Activated T-cell treated with anti-CD3 and anti-CD28 coated beads for 24 hours (primary cell): ENCODE measurements at places on chromosomes 5 and 9.

- DNase-seq: no peak
These were observed 25.3 kb downstream of the LRRC70 start for GRCh38 chr5:62603934-62604333.

DNA sequence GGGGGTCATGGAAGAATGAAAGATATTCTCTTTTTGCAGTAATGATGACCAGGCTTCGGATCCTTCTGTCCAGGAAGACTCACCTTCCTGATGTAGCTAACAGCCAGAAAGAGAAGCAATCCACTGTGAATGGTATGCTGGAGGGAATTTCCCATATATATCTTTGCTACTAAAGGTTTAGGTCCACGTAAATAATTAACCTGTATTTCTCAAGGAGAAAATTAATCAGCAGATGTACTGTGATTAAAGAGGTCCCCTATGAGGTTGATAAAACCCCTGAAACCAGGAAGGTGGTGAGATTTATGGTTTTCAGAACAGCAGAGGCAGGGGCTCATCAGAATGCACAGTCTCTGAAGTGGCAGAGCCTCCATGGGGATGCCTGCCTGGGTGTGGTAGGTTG, 11.4 kb upstream of the RAB3C start:
- DNase-seq: no peak

DNA sequence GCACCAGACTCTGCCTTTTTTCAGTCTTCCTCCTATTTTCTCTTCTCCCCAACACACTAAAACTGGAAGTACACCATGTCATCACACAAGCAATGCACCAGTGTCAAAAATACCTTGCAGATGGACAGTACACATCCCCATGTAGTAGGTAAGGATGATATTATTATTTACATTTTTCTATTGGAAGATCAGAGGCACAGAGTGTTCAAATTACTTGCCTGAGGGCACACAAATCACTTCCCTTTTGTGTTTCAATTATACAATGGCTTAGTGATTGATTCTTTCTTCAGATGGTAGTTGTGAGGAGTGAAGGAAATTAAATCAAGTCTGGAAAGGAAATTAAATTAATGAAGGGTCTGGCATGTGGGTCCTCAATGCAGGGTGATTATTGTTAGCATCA, 39.6 kb downstream of the CTSL start:
- DNase-seq: no peak

DNA sequence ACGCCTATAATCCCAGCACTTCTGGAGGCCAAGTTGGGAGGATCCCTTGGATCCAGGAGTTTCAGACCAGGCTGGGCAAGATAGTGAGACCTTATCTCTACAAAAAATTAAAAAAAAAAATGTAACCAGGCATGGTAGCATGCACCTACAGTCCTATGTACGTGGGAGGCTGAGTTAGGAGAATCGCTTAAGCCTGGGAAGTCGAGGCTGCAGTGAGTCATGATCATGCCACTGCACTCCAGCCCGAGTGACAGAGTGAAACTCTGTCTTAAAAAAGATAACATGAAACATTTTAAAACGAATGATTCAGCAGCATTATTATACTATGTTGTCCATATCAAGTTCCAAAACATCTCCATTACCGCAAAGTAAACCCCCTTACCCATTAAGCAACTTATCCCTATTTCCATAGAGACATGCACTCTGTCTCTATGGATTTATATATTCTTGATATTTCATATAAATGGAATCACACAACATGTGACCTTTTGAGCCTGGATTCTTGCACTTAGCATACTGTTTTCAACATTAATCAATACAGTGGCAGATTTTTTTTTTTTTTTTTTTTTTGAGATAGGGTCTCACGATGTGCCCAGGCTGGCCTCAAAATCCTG, 56.9 kb upstream of the MTMR12 start:
- DNase-seq: no peak

- DNase-seq: no peak
These were observed 19.6 kb downstream of the SLC24A2 start for GRCh38 chr9:19769213-19769612.

DNA sequence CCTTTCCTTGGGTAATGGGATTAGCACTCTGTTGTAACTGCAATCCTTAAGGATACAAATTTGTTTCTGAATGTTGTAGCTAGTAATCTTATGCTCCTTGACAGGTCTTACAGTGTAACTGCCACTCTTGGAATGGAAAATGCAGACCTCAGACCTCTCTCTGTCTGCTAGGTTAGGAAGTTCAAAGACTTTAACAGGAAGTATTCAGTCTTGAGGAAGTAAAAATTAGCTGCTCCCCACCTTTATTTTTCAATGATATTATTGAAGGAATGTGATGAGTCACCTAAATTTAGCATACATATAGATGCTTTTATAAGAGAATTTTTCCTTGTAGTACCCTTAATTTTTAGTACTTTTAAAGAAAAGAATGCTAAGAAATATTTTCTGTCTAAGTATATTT, 71.5 kb downstream of the PAM start:
- DNase-seq: no peak

- no peak for DNase-seq
These were observed 97.4 kb downstream of the HOMER1 start for GRCh38 chr5:79416499-79416898.

DNA sequence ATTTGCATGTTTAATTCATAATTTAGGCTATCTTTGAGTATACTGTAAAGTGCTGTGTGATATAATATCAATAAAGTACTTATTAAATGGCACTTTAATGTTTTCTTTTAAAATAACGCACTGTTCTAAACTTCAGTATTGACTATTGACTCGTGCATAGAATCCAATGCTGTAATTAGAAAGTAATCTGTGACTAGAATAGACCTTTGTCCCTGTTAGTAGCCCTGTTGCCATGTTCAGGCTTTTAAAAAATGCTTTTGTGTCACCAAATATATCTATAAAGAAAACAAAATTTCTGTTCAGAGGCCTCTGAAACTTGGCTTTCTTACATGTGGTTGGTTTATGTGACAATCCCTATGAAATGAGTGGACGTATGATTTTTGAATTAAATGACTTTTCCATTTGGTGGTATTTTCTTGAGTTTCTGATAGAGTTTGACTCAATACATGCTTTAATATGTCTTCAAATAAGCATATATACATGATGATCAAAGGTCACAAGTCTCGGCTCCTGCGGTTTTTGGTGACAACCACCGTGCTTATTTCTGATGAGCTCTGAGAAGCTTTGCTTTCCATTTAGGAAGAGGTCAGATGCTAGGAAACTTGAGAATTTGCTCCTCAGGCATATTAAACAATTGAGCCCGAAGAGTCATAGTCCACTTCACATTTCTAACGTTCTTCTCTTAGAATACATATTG, 174.7 kb downstream of the NR3C1 start:
- DNase-seq: no peak

DNA sequence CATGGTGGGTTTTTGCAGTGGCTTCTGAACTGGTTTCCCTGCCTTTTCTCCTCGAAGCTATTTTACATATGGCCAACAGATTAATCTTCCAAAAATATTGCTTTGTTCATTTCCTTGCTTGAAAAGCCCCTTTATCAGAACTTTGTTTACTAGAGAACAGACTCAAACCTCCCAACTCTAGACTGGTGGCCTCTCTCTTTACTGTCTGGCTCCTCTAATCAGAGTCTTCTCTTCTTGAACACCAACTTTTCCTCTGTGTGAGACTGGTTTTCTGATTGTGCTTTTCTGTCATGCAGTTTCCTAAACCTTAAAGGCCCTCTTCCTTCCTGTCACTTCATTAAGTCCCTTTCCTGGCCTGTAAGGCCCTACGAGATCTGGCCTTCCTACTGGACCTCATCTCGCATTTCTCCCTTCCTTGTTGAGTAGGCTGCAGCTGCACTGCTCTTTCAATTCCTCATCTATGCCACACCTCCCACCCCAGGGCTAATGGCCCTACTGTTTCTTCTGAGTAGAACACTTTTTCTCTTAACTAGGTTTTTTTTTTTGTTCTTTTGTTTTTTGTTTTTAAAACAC, 5.7 kb downstream of the C9orf43 start:
- DNase-seq: no peak

- DNase-seq: no peak
These were observed 18.9 kb downstream of the ADAMTS2 start for GRCh38 chr5:179326122-179326927.

DNA sequence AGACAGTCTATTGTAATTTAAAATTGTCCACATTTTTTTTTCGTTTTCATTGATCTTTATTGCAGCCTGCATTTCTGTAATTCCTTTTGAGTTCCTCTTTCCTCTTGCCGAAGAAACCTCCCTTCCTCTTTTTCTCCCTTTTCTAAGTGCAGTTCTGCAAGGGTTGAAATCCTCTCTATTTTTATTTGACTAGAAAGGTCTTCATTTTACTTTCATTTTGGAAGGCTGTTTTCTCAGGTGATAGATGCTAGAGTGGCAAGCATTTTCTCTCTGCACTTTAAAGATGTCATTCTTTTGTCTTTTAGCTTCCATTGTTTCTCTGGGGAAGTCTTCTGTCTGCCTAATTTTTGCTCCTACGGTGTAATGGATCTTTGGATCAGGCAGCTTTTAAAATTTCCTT, 248.5 kb downstream of the SMARCA2 start:
- no peak for DNase-seq

DNA sequence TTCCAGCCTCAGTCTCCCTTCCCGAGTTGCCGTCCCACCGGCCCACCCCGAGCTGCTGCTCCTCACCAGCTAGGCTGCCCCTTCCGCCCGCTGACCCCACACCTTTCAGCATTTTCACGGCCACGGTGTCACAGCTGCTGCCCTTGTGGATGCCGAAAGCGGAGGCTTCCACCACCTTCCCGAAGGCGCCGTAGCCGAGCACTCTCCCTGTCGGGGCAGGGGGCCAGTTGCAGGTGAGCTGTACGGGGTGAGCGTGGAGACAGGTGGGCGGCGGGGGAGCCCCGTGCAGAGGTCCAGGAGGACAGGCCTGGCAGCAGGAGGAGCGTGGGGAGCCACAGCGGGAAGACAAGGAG, 28.2 kb upstream of the SCGB3A1 start:
- no peak for DNase-seq

- DNase-seq: no peak
These were observed 31.7 kb downstream of the UBE2QL1 start for GRCh38 chr5:6480133-6481051.

GRCh38 chr5:119083679-119084078, 12.8 kb downstream of the DMXL1 start:
- DNase-seq: no peak

- no peak for DNase-seq
These were observed 303.4 kb upstream of the ATP10B start for GRCh38 chr5:161155451-161155850.

- DNase-seq: no peak
These were observed 215.3 kb upstream of the VLDLR start for GRCh38 chr9:2406252-2406651.

- peak; percentile 26 for DNase-seq
These were observed 84.5 kb downstream of the RFX3 start for GRCh38 chr9:3441197-3441816.

GRCh38 chr5:54013556-54014194, 296.7 kb downstream of the ARL15 start:
- peak; percentile 8 for DNase-seq

DNA sequence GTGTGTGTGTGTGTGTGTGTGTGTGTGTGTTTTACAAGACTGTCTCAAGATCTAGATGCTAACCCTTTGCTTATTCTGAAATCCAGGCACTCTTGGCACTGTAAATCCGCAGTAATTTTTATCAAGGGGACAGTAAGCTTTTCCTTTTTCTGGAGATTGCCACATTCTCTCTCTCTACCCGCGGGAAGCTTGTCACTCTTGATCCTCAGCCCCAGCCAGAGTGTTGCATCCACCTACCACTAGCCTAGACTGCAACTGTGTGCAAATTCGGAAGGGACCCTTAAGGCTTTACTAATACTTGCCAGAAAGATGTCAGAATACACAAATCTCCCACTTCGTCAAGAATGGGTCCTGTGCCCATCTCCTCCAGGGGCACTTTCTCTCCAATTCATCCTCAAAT, 54.9 kb upstream of the EPB41L4A start:
- DNase-seq: no peak

- no peak for DNase-seq
These were observed 1.6 kb downstream of the SET start for GRCh38 chr9:128690684-128691034.

DNA sequence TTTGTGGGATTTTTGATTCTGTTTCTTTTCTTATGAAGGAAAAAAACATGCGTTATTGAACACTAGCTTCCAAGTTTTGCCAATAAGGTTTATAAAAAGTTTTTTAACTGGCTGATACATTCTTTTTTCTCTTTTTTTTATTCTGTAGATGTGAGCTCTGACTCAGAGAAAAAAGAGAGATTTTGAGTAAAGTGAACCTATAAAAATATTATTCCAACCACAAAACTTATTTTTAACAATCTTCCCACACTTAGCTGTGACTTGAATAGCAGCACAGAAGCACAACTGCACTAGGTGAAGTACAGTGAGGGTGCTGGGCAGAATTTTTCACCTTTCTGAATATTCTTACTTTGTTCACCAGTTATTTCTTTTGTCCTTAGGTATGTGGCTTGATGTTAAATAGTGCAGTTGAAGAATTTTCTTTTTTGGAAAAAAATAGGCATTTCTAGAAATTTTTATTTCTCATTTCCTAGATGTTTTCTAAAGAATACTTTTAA, 41.6 kb downstream of the CHSY3 start:
- no peak for DNase-seq

- no peak for DNase-seq
These were observed 162.9 kb upstream of the FTMT start for GRCh38 chr5:121688781-121689180.

- DNase-seq: no peak
These were observed 639.7 kb downstream of the PTPRD start for GRCh38 chr9:9973062-9973461.

DNA sequence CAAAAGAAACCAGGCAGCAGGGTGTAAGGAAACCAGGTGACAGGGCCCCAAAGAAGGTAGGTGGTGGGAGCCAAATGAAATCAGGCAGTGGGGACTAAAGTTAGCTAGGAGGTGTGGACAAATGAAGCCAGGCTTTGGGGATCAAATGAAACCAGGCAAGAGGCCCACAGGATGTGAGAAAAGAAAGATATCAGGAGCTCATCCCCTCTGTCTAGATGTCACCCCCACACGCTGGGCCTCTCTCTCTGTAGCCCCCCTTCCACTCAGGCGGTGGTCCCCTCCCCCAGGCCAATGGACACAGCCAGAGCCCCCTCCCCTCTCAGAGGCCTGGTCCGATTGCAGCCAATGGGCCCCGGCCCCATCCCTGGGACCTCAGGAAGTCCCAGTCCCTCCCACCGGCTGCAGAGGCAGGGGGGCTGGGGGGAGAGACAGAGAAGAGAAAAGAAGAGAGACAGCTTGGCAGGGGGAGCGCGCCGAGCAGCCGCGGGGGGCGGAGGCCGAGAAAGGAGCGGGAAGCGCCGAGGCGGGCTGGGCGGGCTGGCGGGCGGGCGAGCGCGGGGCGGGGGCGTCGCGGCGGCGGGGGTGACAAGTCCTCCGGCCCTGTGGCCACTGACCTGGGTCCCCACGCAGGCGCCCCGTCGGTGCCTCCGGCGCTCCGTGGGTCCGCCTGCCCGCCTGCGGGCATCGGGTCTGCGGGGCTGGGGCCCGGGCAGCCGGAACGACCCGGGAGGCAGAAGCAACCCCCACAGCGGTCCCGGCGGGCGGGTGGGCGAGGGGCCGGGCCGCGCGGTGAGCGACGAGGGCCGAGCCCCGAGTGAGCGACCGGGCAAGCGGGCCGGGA, 11.9 kb downstream of the CNTFR start:
- DNase-seq: no peak

GRCh38 chr9:21415493-21416267, 6.8 kb downstream of the IFNA8 start:
- DNase-seq: no peak

GRCh38 chr9:16275795-16276624, 594.5 kb downstream of the BNC2 start:
- no peak for DNase-seq

- no peak for DNase-seq
These were observed 128.1 kb upstream of the CACNA1B start for GRCh38 chr9:137749511-137749910.
